ENCODE measurements at places on chromosomes 7 and 10.
A peak's percentile ranks its signal among the peaks of the same experiment; 100 is the strongest.

DNA sequence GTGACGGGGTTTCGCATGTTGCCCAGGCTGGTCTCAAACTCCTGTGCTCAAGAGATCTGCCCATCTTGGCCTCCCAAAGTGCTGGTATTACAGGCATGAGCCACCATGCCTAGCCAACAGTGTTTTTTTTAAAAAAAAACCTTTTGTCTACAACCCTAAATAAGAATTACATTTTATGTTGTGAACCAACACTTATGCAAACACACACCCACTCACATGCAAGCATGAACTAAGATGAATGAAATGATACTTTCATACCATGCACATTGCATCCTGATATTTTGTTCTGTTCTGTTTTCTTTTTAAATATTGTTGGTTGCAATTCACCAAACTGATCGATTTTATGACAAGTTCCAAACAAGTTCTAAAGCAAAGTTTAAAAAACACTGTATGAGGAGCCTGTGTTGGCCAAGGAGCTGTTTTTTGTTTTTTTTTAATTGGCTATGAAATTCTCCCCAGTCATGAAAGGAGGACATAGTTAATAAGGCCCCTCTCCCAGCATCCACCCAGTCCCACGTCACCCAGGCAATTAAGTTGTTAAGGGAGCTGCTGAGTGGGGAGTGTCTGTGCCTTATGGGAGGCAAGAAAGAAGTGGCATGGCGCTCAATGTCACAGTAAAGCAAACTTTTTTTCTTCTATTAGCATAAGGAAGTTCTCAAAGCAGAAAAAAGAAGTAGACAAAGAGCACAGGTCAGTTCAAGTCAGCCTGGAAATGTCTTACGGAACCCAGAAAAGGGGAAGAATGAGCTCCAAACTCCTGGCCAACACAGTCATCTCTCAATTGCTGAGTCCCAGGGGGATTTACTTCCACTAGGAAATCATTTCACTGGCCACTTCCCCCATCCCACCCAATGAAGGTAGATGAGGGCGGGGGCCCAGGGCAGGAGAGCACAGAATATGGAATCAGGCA is 50.1 kb downstream of the NOD1 start:
- peak; percentile 31 for DNase-seq

DNA sequence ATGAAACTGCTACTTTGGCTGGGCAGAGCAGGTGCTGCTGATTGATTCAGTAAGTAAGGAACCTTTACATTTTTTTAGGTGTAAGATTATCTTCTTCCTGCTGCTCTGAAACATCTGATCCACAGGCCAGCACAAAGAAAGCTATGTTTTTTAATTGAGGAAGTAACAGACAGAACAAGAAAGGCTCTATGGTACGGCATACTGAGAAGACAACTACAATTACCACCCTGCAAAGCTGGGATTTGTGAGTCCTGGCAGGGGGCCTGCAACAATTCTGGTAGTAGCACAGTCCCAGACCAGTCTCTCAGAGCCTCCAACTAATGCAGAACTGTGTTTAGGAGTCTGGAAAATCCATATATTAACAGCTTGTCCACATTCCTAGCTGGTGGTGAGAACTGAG is 103.0 kb upstream of the LRRTM3 start:
- DNase-seq: no peak

- DNase-seq: no peak
These were observed 21.9 kb downstream of the CACNB2 start for GRCh38 chr10:18162021-18162627.

DNA sequence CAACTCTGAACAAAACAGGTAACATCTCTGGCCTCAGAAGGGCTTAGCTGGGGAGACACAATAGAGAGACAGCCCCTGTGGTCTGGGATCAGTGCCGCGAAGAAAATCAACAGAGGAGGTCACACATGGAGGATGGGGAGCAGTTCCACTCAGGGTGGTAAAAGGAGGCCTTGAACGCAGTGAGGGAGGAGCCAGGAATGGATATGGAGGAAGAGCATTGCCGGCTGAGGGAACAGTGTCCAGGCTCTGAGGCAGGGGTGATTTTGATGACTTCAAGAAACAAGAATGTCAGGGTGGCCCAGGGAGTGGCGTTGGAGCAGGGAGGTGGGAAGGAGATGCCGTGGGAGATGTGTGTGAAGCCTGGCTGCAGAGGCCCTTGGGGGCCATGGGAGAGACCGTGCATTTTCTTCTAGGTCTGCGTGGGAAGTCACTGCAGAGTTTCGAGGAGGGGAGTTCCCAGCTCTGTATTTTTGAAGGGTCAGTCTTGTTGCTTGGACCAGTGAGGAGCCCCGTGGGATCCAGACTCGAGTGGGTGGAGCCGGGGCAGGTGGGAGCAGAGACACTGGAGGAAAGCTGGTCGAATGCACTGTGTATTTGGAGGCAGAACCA is 35.7 kb upstream of the SH2D4B start:
- no peak for DNase-seq

Data from small intestine (tissue), 16 donors.